ENCODE measurements at places on chromosomes 12 and 14. TPM values are rescaled to one million over a fixed set of nuclear protein-coding genes. Genes with fewer than 3 reads are reported as not detected.

GRCh38 chr14:59091404-59091803 lies 97.1 kb upstream of the DAAM1 start:
- DNase-seq = no peak
- H3K27ac ChIP-seq = no peak overlapping the region
- H3K4me3 ChIP-seq = no peak overlapping the region
- H3K4me1 ChIP-seq = no peaks in the 10 kb centered on the region

DNA sequence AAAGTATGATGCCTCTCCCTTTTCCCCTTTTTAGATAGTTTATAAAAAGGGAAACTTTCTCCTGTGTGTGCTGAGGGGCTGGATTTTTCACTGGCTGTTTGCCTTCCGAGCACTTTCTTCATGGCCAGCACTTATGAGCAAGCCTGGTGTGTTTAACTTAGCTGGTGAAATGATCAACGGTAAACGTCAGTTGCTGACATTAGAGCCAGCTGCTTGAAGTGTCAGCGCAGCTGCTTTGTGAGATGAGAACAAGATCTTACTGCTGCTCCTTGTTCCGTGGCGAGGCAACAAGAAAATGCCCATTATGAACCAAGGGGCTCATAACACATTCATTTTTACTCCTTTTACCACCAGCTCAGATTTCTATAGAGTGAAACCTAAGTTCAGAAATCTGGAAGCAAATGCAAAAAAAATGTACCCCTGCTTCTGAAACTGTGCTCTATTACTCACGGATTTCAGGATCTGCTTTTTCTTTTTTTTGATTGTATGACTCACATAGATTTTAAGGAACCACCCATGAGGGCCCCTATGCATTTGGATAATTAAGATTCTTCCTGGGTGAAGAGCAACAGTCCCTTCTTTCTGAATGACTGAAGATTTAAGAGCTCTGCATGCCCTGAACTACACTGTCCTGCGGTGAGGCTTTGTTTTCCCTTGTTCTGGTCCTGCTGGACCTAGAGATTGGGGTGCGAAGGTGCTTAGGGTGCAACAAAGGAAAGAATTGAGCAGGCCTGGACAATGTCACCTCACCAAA lies 74.3 kb upstream of the CPM start:
- H3K36me3 ChIP-seq = no peaks in the 10 kb centered on the region
- no peak overlapping the region for H3K4me3 ChIP-seq
- peaks cover 3% of the 10 kb centered on the region for H3K27me3 ChIP-seq
- DNase-seq = no peak

- DNase-seq = no peak
- H3K4me1 ChIP-seq = peaks cover 15% of the 10 kb centered on the region
- no peak overlapping the region for H3K27ac ChIP-seq
- peaks cover 4% of the 10 kb centered on the region for H3K36me3 ChIP-seq
- H3K27me3 ChIP-seq = no peaks in the 10 kb centered on the region
Measured at GRCh38 chr12:11688379-11688778, 38.9 kb downstream of the ETV6 start.

- no peak overlapping the region for H3K27ac ChIP-seq
- H3K27me3 ChIP-seq = no peaks in the 10 kb centered on the region
- no peaks in the 10 kb centered on the region for H3K36me3 ChIP-seq
- DNase-seq = no peak
Measured at GRCh38 chr14:31059152-31059924, 33.2 kb upstream of the STRN3 start.

BICDL1 gene
- 127 TPM for total RNA-seq

GRCh38 chr12:45705404-45705803 lies 24.1 kb upstream of the ARID2 start:
- H3K36me3 ChIP-seq = no peaks in the 10 kb centered on the region
- no peak overlapping the region for H3K4me3 ChIP-seq

DNA sequence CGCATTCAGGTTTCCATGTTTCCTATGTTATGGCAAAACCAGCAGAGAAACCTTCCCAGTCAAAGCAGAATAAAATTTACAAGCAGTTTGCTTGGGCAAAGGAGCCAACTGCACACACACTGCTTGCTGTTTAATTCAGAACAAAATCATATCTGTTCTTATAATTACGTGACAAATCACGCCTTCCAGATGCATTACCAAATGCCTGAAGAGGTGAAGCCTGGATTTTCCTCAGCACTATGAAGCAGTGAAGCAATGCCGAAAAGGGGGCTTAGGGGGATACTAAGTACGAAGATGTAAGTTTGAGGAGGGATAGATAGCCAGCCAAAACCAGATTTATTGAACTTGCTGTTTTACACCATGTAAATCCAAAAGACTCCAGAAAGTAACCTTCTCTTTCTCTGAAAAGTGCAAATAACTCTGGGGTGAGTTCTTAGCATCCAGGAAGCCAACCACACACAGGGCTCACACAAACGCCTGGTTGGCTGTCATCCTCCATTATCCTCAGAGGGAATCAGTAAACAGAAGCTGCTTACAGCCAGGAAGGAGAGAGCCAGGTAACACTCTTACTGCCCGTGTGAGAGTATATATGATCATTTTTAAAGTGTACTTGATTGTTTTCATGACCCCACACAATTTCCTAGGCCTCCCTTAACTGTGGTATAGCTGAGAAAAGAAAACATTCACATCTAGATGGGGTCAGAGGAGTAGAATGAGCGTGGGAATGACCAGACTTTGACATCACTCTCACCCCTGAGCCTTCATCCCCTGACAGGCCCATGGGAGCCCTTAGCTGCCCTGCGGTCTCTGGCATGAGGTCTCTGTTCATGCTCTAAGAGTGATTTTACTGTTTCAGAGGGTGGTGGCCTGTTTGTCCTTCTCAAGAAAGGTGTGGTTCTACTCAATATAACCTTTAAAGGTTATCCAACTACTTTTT lies 442.5 kb downstream of the EGLN3 start:
- H3K4me3 ChIP-seq = no peak overlapping the region
- H3K27me3 ChIP-seq = no peaks in the 10 kb centered on the region
- no peak overlapping the region for H3K27ac ChIP-seq
- no peaks in the 10 kb centered on the region for H3K36me3 ChIP-seq
- no peaks in the 10 kb centered on the region for H3K4me1 ChIP-seq
- DNase-seq = no peak

DNA sequence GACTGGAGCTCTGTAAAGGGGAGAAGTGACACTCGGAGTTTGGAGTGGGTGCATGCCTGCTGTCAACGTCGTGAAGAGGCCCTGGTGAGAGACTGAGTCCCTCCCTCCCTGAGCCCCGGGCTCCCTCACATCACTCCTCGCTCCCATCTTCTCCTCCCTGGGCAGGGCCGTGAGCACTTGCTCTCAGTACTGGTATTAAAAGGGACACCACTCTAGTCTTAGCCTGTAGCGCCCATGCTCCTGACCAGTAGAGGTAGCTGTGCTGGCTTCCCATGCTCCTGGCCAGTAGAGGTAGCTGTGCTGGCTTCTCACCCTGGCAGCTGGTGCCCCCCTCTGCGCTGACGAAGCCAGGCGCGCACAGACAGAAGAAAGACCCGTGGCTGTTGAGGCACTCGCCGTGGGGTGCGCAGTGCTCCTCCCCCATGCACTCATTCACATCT lies 14.7 kb downstream of the ISCA2 start:
- H3K4me1 ChIP-seq = no peaks in the 10 kb centered on the region
- no peak overlapping the region for H3K4me3 ChIP-seq
- H3K27ac ChIP-seq = no peak overlapping the region
- no peak for DNase-seq

DNA sequence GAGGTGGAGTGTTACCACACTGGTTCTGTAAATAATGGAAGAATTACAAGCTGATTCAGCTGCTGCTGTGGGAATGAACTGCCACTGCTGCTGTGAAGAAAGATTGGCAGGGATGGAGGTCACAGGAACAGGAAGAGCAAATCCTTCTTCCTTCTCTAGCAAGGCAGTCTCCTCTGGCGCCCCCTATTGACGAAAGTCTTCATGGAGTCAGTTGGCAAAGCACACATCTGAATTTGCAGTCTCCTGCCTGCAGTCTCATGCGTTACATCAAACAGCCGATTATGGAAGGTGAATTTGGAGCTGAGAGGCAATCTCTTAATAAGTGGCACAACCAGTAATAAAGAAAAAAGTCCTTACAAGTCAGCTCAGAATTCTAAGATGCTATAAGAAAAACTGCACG lies 106.0 kb upstream of the TMTC1 start:
- H3K27ac ChIP-seq = no peak overlapping the region
- no peaks in the 10 kb centered on the region for H3K36me3 ChIP-seq
- DNase-seq = peak; percentile 10

DNA sequence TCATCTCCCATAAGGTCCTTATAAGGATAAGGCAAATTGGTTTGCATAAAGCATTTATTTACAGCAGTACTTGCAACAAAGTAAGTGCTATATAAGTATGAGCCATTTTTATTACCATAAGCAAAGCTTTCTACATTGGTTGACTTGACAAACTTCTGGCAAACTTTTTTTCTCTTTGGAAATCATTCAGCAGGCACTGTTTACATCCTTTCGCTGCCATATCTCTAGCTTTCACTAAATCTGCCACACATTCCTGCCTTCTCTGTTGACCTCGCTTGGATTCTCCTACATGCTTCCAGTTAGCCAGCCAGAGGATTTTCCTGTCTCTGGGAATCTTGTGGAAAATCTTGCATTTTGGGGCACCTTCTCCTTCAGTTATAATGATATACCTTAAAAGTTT lies 21.8 kb upstream of the HDAC7 start:
- peaks cover 23% of the 10 kb centered on the region for H3K4me1 ChIP-seq
- no peak for DNase-seq
- no peak overlapping the region for H3K27ac ChIP-seq
- peaks cover 47% of the 10 kb centered on the region for H3K36me3 ChIP-seq
- H3K27me3 ChIP-seq = no peaks in the 10 kb centered on the region

GRCh38 chr12:85352016-85352415 lies 72.0 kb downstream of the ALX1 start:
- no peaks in the 10 kb centered on the region for H3K4me1 ChIP-seq
- H3K27ac ChIP-seq = no peak overlapping the region
- H3K27me3 ChIP-seq = no peaks in the 10 kb centered on the region
- no peak for DNase-seq
- H3K36me3 ChIP-seq = no peaks in the 10 kb centered on the region

LRRC10 gene
- total RNA-seq = not detected

RARG gene
- 38.5 TPM for total RNA-seq

OAS2 gene
- total RNA-seq = 86.4 TPM

GCH1 gene
- 52.5 TPM for total RNA-seq

DNA sequence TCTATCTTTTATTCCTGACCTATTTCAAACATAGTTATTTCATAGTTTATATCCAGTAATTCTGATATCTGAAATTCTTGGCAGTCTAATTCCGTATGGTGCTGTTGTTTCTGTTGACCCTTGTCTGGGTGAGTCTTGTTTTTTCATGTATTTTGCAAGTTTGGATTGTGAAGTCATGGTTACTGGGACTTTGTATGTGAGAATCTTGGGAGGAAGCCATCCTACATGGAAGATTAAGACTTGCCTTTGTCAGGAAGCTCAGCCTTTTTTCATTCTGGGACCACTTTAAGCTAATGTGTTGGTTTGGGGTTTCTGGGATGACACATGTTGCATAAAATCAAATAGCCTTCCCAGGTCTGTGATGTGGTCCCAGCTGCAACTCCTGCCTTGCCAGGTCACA lies 191.6 kb upstream of the E2F7 start:
- H3K4me3 ChIP-seq = no peak overlapping the region
- DNase-seq = no peak
- no peak overlapping the region for H3K27ac ChIP-seq
- H3K27me3 ChIP-seq = no peaks in the 10 kb centered on the region
- no peaks in the 10 kb centered on the region for H3K4me1 ChIP-seq
- no peaks in the 10 kb centered on the region for H3K36me3 ChIP-seq

TAS2R46 gene
- total RNA-seq = 1.3 TPM

DNA sequence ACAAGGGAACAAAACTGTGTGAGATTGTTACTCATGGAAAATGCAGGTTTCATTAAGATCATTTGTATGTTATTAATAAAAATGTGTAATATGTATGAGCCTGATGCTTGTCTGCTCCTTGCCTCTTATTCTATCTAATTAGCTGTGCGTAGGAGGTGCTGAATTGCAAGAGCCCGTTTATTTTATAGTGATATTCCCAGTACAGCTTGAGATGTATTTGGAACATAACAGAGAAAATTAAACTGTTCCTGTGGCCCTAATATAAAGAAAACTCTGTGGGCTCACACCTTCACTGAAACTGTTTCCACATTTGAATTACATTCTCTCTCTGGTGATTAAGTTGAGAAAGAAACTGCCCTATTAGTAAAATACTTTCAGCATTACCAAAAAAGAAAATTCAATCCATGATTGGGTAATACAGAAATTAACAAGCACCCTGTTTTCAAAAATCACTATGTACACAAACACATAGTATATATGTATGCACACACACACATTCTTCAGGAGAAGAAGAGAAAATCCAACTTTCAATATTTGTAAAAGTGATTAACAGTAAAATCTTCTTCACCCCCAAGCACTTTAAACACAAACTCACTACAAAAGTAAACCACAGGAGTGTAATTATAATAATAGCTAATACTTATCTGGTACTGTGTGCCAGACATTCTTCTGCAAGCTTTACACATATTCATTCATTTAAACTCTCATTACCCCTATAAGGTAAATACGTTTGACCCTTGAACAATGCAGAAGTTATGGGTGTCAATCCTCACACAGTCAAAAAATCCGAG lies 233.2 kb downstream of the PHLDA1 start:
- H3K4me1 ChIP-seq = no peaks in the 10 kb centered on the region
- H3K36me3 ChIP-seq = no peaks in the 10 kb centered on the region
- H3K27ac ChIP-seq = no peak overlapping the region
- peaks cover 20% of the 10 kb centered on the region for H3K27me3 ChIP-seq
- H3K4me3 ChIP-seq = no peak overlapping the region
- no peak for DNase-seq

GRCh38 chr12:104734541-104735095 lies 223.5 kb downstream of the SLC41A2 start:
- H3K36me3 ChIP-seq = no peaks in the 10 kb centered on the region
- H3K27ac ChIP-seq = peak overlapping the region; percentile 2
- no peak overlapping the region for H3K4me3 ChIP-seq
- DNase-seq = no peak

APOF gene
- total RNA-seq = not detected

GDF3 gene
- total RNA-seq = not detected

DNA sequence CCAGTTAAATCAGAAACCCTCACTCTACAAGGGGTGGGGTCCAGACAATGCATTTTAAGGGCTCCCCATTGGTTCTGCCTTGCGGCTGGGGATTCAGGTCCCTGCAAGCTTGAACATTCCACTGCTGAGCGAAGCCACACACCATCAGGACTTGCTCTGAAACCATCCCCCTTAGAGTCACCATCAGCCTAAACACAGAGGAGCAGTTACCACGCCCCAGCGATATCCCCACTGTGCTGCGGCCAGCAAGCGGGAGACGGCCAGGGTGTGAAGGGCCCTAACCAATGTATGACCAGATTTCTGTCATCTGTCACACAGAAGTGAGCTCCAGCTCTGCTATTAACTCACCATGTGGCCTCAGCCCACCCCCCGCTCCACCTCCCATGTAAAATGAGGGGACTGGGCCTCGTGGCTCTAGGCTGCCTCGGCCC lies 29.7 kb downstream of the CCDC88C start:
- H3K4me3 ChIP-seq = no peak overlapping the region
- DNase-seq = no peak
- H3K4me1 ChIP-seq = peaks cover 62% of the 10 kb centered on the region

GTF2A1 gene
- total RNA-seq = 45.1 TPM

- H3K27me3 ChIP-seq = no peaks in the 10 kb centered on the region
- peak overlapping the region; percentile 47 for H3K27ac ChIP-seq
- peaks cover 38% of the 10 kb centered on the region for H3K36me3 ChIP-seq
- no peak for DNase-seq
Measured at GRCh38 chr12:94405413-94406116, 54.1 kb downstream of the CEP83 start.

Measured in activated T-helper 2 cell treated with anti-CD3 and anti-CD28 coated beads, Interferon-gamma antibody, Interleukin-2, Interleukin-4, amounts not matched to agents 10 μg/mL and 5 μg/mL and 100 μg/mL, durations not matched to agents 14 hours and 24 hours and 36 hours (primary cell).